ENCODE measurements at places on chromosomes 5 and 9. TPM values are rescaled to one million over a fixed set of nuclear protein-coding genes. Genes with fewer than 3 reads are reported as not detected.

EIF4EBP3 gene
- total RNA-seq = 7.0 TPM

DAB2 gene
- 1.4 TPM for total RNA-seq

LCN1 gene
- total RNA-seq = not detected

FABP6 gene
- 7.7 TPM for total RNA-seq

TPPP gene
- 44.5 TPM for total RNA-seq

IDNK gene
- 2.8 TPM for total RNA-seq

FCN2 gene
- not detected for total RNA-seq

GMCL2 gene
- not detected for total RNA-seq

PCDHGC5 gene
- total RNA-seq = 4.0 TPM

PCA3 gene
- total RNA-seq = not detected

PCDHGB3 gene
- total RNA-seq = 6.2 TPM

TMEM252 gene
- not detected for total RNA-seq

PCSK5 gene
- total RNA-seq = 9.6 TPM

LCN9 gene
- total RNA-seq = not detected

DPM2 gene
- total RNA-seq = 35.3 TPM

NRARP gene
- total RNA-seq = 15.2 TPM

PCDHA9 gene
- 18.9 TPM for total RNA-seq

ELAVL2 gene
- total RNA-seq = 384 TPM

FAM151B gene
- 0.29 TPM for total RNA-seq

OTULIN gene
- total RNA-seq = 17.7 TPM

NDUFS4 gene
- 87.3 TPM for total RNA-seq

PCDHB7 gene
- total RNA-seq = 3.4 TPM

DMRT2 gene
- total RNA-seq = 0.56 TPM

PRR16 gene
- 0.25 TPM for total RNA-seq

TLN1 gene
- total RNA-seq = 56.2 TPM

FOXD4L3 gene
- total RNA-seq = 0.27 TPM

LRRC19 gene
- not detected for total RNA-seq

DIRAS2 gene
- 0.27 TPM for total RNA-seq

PRSS3 gene
- total RNA-seq = not detected

TAF11L12 gene
- 2.4 TPM for total RNA-seq

All from glutamatergic neuron (in vitro differentiated cells).